ENCODE measurements at places on chromosomes 12 and 14.
A peak's percentile ranks its signal among the peaks of the same experiment; 100 is the strongest.

- no peak for DNase-seq
Observed at GRCh38 chr12:46179693-46180452, 89.0 kb downstream of the SLC38A1 start.

- no peak for DNase-seq
Observed at GRCh38 chr12:89899651-89900050, 191.0 kb upstream of the ATP2B1 start.

- DNase-seq, result no peak
Observed at GRCh38 chr14:88417594-88417993, 32.1 kb downstream of the SPATA7 start.

GRCh38 chr12:80818878-80819277 lies 102.2 kb downstream of the MYF5 start:
- DNase-seq, result no peak

GRCh38 chr12:109387425-109388166 lies 39.9 kb downstream of the MYO1H start:
- peak; percentile 5 for DNase-seq

GRCh38 chr12:57727758-57728395 lies 10.7 kb downstream of the AGAP2 start:
- DNase-seq, result no peak

DNA sequence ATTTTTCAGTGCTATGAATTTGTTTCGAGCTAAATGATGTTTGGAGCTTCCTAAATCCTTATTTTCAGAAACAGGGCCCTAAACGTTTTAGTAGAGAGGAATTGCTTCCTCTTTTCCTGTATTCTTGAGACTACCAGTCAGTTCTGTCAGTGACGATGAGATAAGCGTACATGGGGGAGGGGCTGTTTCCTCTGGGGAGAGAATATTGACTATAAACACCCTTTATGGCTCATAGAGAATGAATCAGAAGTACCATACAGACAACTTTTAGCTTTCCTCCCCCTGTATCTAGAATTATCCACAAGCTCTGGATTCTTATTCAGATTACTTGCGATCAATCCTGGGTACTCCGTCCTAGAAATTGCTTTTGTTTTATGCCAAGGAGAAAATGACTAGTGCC lies 5.1 kb downstream of the TBK1 start:
- peak; percentile 25 for DNase-seq

GRCh38 chr14:97382616-97383226 lies 585.5 kb downstream of the VRK1 start:
- no peak for DNase-seq

DNA sequence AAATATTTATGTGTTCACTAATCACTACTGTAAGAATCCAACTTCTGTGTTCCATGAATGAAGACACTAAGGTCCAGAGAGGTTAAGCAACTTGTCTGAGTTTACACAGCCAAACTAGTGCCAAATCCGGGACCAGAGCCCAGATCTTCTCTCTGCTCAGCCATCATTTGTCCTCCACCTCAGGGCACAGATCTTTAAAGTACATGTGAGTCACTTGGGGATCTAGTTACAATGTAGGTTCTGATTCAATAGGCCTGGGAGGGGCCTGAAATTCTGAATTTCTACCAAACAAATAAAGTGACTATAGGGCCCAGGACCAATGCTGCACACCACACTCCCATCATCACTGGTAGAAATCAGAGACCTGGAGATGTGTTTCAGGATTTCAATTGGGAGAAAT lies 162.9 kb downstream of the GXYLT1 start:
- DNase-seq, result no peak

DNA sequence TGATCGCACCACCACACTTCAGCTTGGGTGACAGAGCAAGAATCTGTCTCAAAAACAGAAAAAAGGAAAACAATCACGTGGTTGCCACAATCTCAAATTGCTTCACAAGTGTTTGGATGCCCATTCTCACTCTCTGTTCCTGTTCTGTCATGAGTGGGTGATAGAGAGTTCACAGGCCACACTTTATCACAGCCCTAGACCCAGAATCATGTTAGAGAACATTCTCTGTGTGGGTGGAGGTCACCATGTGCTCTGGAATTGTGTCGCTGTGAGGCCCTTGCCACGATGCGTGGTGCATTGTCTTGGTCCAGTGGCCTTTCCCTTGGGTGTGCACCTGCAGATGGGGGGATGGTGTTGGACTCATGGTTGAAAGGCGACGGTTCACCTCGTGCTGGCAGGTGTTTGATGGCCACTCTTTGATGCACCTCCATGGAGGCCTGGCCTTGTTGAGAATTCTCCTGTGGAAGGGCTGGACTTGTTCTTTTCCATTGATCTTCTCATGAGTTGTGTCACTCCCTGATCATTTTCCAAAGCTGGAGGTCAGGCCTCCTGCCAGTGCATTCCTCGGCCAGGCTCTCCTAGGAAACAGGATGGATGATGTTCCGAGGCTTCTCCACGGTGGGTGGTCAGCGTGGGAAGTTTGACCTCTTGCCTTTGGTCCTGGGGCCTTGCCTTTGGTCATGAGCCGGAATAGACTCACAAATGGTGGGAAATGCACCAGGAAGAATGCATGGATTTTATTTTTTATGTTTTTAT lies 91.9 kb downstream of the SLC24A4 start:
- DNase-seq, result no peak

DNA sequence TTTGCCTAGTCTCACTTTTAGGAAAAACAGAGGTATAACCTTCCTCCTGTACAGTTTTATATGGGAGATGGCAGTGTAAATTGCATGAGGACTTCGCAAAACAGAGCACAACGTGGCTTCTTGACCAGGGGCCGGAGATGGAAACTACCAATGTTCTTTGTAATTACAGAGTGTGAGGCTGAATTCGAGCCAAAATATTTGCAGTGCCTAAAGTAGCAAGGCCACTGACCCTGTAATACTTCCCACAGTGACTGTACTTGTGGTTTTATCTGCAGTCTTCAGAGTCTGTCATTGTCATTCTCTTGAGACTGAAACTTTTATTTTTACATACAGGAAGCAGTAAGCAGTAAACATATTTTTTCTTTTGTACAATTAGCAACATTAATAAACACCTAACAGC lies 98.9 kb downstream of the RERG start:
- no peak for DNase-seq

GRCh38 chr12:21827083-21827482 lies 52.6 kb upstream of the KCNJ8 start:
- DNase-seq, result no peak

GRCh38 chr12:68609998-68610369 lies 715 bp upstream of the RAP1B start:
- DNase-seq, result no peak

DNA sequence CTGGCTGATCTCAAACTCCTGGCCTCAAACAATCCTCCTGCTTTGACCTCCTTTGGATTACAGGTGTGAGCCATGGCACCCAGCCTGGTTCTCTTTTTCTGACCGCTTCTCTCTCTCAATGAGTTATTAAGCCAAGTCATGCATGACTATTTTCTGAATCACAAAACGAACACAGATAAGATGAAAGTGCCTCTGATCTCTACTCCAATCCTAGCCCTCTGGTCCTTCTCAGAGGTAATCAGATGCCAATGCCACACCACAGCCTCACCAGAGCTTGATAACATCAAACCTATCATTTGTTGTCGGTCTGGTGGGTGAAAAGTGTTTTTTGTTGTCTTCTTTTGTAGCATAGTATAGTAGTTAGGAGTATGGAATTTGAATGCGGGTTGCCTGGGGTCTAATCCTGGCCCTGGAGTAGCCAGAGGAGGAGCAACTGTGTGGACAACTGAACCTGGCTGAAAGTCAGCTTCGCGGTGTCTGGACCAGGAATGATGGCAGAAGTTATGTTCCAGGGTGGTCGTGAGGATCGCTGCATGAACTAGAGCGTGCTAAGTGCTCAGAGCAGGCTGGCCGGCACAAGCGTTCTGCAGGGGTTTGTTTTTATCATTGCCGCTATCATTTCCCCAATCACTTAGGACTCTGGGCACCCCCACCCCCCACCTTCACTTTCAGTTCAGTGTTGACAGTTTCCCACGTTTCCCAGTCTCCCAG lies 77.9 kb downstream of the SPRING1 start:
- no peak for DNase-seq

DNA sequence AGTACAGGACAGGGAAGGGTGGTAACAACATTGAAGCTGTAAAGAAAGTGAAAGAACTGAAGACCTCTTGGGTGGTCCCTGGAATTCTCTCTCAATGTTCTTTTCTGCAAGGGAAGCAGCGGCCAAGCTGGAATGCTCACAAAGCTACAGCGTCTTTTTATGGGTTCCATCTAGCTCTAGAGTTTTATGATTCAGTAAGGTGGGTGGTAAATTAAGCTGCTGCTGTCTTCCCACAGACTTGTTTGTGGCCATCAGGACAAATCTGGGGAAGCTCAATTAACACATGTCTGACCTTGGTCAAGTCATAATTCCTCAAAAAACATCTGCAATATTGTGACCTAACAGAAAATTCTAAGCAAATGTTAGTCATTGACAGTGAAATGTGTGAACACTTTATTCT lies 139.1 kb downstream of the MED13L start:
- no peak for DNase-seq

- DNase-seq, result no peak
Observed at GRCh38 chr12:122609732-122610131, 82.7 kb downstream of the KNTC1 start.

DNA sequence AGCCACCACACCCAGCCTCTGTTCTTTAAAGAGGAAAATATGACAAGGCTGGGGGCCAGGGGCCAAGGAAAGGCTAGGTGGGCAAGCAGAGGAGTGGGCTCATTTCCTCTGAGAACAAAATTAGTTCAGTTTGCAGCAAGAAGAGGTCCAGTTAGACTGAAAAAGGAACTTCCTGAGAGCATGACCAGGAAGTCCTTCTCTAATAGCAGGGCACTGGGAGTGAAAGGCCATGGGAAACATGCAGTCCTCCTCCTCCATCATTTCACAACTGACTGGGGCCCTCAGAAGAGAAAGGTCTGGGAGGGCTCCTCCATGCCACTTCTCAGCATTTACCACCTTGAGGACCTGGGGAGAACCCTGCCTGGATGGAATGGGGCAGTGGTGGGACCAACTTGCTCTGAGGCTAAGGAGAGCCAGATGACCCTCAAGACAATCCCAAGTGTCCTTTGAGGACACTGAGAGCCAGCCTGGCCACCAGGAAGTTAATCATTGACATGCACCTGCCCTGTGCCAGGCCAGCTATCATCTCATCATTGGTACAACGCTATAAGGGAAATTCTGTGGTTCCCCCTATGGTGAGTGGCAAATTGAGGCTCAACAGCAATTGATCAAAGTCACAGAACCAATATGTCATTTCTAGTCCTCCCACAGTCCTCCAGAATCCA lies 2.0 kb downstream of the AQP2 start:
- no peak for DNase-seq

- DNase-seq, result no peak
Observed at GRCh38 chr12:93048656-93049055, 119.6 kb upstream of the EEA1 start.

- peak; percentile 87 for DNase-seq
Observed at GRCh38 chr12:57087010-57087690, 1.8 kb upstream of the NAB2 start.

DNA sequence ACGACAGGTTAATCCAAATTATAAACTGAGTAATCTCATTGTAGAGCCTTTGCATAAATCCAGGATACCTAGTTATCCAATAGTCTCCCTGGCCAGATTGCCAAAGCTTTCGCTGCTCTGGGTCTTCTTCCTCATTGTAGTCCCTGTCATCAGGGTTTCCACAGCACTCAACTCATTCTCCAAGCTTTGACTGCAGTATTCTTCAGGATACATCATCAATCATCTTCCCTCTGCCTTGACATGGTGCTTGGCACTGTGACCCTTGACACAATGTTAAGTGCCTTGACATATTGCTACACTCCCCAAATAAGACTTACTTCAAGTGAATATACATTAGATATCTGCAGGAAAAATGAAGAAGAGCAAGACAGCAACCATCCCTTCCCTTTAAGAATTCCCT lies 60.1 kb upstream of the RESF1 start:
- no peak for DNase-seq

GRCh38 chr12:114218136-114218535 lies 187.8 kb downstream of the TBX5 start:
- DNase-seq, result no peak

- no peak for DNase-seq
Observed at GRCh38 chr12:46553911-46554310, 181.3 kb upstream of the SLC38A2 start.

GRCh38 chr12:66453120-66453519 lies 150.8 kb downstream of the HELB start:
- no peak for DNase-seq

DNA sequence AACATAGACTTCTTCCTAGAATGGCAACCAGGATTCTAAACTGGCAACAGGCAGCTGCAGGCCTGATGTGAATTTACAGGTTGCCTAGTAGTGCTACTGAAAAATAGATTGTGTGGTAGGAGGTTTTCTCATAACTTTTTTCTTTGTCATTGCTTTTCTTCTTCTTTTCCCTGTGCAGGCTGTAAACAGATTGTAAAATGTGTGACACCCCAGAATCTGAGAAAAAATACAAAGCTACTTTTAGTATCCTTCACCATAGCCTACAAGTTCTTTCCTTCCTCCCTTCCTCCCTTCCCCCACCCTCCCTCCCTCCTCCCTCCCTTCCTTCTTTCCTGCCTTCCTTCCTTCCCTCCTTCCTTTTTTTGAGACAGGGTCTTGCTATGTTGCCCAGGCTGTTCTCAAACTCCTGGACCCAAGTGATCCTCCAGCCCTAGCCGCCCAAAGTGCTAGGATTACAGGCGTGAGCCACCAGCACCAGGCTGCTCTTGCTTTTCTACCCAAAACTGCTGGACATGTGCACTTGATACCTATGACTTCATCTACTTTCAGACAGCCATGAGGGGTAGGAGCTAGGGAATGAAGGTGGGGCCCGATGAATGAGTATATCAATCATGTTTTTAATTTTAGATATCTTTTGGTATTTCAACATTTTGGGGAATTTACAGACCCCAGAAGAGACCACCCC lies 114.2 kb upstream of the EEA1 start:
- no peak for DNase-seq

GRCh38 chr12:3523058-3523457 lies 32.1 kb downstream of the PRMT8 start:
- no peak for DNase-seq

DNA sequence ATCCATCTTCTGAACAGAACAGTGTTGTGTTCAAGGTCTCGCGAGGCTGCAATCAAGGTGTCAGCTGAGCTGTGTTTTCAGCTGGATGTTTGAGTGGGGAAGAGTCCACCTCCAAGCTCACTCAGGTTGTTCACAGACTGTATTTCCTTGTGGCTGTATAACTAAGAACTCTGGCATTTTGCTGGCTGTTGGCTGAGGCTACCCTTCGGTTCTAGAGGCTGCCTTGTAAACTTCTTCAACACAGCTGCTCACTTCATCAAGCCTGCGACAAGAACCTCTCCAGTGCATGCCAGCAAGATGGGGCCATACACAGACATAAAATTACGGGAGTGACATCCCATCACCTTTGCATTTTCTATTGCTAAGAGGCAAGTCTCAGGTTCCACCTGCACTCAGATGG lies 12.7 kb downstream of the FOS start:
- DNase-seq, result no peak

DNA sequence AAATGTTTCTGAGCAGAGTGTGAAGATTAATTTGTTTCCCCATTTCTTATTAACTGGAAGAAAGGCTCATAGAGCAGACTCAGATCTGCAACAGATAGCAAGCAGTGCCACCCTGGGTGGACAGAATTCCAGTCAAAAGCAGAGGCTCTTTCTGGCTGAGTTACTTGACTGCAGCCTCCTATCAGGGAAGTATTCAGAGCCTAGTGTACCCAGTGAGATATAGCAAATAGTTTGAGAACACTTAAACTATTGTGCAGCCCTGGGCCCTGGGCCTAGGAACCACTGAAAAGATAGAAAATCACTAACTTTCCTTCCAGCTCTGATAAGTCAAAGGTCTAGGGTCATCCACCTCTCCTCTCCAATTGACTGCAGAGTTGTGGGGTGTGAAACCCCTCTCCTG lies 11.2 kb upstream of the AQP2 start:
- no peak for DNase-seq
